ENCODE measurements at places on chromosomes 11 and 22.

DNA sequence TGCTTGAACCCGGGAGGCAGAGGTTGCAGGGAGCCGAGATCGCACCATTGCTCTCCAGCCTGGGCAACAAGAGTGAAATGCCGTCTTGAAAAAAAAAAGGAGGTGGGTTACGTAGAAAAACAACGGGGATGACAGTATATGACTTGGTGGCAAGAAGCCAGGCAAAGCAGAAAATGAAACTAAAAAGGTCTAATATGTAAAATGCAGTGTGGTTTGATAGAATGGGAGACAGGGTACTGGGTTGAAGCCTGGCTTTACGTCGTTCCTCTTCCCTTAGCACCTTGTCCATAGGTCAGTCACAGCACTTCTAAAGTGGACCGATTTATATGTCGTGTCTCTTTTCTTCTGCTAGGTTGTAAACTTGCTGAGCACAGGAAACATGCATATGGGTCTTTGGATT lies 274.9 kb upstream of the ZC3H12C start:
- no peak for DNase-seq

- no peak for DNase-seq
Observed at GRCh38 chr11:10878408-10879214, 20.8 kb upstream of the ZBED5 start.

DNA sequence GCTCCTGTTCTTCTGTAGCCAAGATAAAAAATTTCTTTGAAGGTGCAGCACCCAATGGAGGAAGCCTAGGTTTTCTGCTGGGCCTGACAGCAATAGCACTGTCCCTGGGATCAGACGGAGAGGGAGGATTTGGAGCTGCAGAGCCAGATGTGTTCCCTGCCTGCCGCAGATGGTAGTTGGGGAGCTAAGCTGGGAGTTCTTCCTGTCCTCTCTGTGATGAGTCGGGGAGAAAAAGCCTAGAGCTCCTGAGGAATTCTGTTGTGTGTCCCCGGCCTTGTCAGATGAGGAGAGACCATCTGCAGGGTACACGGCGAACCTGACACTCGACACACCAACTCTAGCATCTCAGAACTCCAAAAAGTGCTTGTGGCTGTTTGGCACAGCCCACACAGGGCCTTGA lies 103.8 kb upstream of the CRYBB3 start:
- no peak for DNase-seq

DNA sequence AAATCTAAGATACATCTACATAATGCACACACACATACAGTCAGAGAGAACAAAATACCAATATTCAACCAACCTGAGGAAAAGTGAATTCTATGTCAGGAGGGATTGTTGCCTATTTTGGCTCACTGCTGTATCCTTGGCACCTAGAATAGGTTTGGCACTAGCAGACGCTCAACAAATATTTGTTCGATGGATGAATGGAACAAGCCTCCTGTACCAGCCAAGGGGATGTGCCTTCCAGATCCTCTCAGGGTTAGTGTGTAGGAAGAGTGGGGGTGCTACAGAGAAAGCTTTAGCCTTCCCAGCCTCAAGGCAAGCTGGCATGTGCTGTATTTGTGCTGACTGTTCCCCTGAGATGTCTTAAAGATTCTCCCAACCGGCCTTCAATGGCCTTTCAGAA lies 23.3 kb upstream of the POU2AF1 start:
- DNase-seq: no peak

GRCh38 chr11:111772535-111772934 lies 6.3 kb upstream of the PPP2R1B start:
- no peak for DNase-seq

DNA sequence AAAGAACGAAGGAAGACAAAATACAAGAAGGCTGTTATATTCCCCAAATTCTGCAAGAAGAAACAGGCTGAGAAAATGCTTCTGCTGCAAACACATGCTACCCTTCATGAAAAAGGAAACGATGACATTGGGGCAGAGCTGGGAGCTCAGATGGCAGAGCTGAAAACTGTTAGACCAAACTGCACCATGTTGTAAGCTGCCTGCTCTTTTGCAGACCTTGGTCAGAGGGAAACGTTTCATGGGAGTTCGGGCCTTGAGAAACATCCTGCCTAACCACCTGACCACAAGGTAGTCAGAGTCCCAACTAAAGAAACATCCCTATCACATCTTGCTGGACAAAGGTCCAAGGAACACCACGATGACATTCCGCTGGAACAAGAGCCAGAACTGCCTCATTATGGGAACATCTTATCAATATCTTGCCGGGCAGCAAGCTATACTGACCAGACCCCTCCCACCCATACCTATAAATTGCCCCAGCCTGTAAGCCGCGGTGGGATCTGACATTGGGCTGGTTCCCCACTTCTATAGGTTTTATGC lies 110.7 kb upstream of the CTSC start:
- DNase-seq: no peak

DNA sequence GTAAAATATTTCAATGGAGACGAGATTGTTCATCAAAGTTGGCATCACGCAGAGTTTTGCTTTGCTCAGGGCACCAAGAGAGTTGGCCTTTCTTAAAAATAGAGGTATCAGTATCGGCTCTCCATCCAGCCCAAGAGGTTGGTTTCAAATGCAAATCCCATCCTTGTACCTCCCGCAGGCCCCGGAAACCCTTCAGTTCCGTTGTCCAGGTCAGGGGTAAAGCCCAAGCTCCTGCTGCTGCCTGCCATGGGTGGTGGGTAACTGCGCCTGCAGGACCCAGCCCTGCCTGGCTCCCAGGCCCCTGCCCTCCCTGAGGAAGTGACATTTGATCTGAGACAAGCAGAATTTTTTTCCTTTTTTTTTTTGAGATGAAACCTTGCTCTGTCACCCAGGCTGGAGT lies 49.3 kb upstream of the RTL6 start:
- no peak for DNase-seq

DNA sequence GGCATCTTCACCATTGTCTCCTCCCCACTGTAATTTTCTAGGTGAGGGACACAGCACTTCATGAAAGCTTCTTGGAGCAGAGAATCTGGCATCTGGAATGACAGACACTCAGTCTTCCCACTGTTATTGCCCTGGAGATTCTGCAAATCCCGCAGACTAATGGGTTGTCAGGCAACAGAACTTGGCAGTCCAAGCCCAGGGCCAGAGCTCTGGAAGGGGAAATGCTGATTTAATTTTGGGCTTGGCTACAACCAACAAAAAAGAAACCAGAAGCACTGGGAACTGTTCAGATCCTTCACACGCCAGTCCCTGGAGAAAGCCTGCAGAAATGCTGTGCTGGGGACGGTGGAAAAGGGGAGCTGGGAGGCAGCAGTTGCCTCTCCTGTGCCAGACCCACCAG lies 71.5 kb upstream of the BID start:
- DNase-seq: no peak

DNA sequence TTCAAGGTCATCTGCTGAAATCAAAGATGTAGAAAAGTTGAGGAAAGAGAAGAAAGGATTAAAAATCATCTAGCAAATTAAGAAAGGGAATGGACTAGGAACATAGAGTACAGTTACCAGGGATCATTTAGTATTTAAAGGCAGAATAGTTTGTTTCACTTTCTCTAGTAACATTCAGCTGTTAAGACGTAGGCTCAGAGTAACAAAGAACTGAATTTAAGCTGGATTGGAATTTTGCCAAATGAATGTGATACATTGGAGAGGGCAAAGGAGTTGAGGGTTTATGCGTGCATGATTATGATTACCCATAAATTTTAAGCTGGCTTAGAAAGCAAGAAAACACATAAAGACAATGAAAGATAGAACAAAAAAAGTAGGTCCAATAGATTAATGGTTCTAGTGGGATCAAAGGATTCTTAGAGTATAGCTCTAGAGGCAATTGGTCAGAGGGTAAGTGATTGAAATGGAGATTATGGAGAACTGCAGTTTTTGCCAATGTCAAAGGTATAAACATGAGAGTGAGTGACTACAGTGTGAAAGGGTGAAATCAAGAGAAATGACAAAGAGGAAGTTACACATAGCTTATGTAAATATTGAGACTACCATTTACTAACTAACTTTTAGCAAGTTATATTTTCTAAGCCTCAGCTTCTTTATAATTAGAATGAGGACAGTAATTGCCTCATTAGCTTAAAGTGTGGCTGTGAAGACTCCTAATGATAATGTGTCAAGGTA lies 190.0 kb downstream of the GRIA4 start:
- no peak for DNase-seq

DNA sequence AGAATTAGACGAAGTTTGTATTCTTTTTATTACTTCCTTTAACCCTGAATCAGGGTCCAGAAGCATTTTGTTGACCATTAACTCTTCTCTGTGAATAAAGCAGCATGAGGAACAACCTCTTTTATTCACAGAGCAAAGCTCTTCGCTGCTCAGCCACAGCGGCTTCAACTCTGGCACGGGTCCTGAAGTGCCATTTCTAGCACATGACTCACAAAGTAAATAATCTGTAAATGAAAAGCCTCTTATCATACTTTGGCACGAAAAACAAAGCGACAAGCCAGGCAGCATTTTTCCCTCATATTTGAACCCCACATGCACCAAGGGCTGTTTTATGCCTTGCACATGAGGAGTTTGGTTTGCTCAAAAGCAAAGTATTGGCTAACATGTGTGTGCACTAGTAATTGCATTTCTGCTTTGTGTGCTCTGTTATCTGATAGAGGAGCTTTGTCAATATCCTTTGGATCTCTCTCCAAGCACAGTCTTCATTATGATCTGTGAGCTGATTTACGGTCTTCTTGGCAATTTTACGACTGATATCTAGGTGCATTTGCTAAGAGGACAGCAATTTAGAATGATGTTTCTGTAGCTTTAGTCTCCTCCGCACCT lies 33.0 kb upstream of the APOBEC3A start:
- DNase-seq: peak; percentile 75

- DNase-seq: no peak
Observed at GRCh38 chr22:19503367-19503766, 20.8 kb downstream of the CLDN5 start.

DNA sequence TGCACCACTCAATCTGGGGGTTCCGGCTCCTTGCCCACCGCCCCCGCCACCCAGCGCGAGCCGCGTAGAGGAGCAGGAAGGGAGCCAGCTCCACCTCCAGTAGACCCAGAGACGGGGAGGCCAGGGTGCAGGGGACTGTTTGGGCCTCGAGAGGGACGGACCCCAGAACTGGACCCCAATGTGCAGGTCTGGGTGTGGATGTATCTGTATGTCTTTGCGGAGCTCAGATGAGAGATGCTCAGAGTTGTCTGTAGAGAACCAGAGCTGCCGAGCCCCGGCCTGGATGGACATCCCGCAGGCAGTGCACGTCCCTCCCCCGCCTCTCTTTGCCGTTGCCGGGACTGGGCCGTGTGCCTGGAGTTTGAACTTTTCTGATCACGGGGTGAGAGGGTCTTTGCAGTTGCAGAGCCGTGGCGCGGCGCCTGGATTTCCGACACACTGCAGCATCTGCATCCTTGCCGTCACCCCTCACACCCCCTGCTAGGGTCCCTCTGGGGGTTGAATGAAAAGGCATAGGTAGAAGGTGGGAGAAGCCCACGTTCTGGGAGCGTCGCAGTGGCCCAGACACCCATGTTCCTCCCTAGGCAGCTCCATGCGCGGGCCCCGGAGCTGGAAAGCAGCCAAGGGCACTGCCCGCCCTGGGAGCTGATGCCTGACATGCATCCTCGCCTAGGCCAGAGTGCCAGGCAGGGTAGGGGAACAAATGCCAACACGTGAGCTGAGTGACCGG lies 105.2 kb downstream of the KCNQ1 start:
- DNase-seq: no peak

- no peak for DNase-seq
Observed at GRCh38 chr22:46867106-46867505, 104.7 kb downstream of the TBC1D22A start.

GRCh38 chr11:72613977-72614376 lies 60.2 kb downstream of the PDE2A start:
- no peak for DNase-seq

DNA sequence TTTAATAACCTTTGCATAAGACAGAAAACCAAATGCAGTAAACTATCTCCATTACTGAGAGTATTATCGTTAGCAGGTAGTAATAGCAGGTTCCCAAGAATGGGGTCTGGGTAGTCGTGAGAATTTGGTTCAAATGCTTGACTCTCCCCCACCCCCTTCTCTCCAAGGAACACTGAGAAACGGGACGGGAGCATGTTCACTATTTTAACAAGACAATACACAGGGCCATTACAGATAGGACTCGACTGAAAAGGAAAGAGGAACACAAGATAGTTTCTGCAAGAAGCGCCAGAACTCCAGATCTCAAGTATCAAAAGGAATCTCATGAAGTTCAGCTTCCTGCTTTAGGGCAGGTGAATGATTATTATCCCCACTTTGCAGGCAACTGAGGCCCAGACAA lies 27.0 kb downstream of the KMT5B start:
- no peak for DNase-seq

- no peak for DNase-seq
Observed at GRCh38 chr11:44029977-44030911, 17.5 kb upstream of the ACCSL start.

GRCh38 chr11:75105462-75105925 lies 8.8 kb upstream of the OR2AT4 start:
- DNase-seq: peak; percentile 22

DNA sequence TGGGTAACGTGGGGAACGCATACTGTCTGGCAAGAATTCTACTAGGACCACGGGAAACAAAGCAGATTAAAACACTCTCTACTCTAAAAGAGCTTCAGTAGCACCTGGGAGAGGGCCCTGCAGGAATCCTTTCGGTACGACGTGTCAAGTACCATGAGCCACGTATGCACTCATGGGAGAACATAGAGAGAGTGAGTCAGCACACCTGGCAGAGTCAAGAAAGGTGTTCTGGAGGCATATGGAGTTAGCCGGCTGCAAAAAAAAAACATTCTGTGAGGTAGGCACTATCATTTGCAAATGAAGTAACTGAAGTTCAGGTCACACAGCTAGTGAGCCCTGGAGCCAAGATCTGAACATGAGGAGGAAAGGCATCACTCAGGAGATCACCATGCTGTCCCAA lies 71.1 kb upstream of the BID start:
- peak; percentile 56 for DNase-seq

- no peak for DNase-seq
Observed at GRCh38 chr11:56670984-56671383, 7.5 kb downstream of the OR5AR1 start.

DNA sequence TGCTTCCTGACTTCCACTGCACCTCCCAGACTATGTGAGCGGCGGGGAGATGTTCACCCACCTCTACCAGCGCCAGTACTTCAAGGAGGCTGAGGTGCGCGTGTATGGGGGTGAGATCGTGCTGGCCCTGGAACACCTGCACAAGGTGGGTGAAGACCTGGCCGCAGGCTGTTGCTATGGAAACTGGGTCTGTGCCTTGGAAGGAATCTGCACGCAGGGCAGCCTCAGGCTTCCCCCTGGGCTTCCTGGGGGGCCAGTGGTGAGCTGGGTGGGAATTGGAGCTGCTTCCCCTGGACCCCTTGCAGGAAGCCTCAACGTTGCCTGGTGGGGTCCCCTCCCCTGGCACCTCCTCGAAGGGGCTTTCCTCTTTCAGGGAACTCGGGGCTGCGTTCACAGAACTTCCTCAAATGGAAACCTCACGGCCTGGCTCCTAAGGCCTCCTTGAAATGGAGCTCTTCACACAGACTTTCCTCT lies 1.5 kb downstream of the RPS6KA4 start:
- DNase-seq: no peak
